Activated effector memory CD4-positive, alpha-beta T cell treated with anti-CD3 and anti-CD28 coated beads, Interleukin-2, amount 50 U/mL, for 16 hours (primary cell): ENCODE measurements at places on chromosomes 2 and 18.
A peak's percentile ranks its signal among the peaks of the same experiment; 100 is the strongest.

- DNase-seq: no peak
Observed at GRCh38 chr2:96964221-96964905, 22.0 kb downstream of the FAM178B start.

- no peak for DNase-seq
Observed at GRCh38 chr18:54260396-54261072, 8.8 kb upstream of the POLI start.

DNA sequence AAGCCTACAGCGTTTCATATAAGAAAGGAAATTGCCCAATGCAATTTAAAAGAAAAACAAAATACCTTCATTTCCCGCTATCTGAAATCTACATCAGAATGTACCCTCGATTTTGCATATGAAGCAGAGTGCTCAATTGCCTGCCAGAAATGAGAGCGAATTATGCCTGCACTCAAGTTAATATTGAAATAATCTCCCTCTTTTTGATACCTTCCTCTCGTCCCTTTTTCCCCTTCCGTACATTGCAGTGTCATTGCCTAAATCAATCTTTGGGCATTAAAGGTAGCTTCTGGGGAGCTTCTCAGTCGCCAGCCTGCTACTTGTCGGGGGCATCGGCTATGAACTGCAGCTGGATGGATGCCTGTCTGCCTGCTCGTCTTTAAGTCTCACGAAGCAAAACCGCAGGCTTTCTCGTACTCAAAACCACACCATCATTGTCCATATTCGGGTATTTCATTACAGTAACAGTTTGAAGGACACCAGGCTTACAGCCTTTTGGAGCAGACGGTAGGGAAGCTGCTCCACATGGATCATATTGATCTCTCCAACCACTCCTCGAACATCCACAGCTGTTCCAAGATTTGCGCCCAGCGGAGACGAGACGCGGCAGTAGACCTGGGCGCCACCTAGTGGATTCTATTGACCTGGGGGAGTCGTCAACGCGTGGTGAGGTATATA, 64.0 kb upstream of the HNRNPA3 start:
- DNase-seq: peak; percentile 88

DNA sequence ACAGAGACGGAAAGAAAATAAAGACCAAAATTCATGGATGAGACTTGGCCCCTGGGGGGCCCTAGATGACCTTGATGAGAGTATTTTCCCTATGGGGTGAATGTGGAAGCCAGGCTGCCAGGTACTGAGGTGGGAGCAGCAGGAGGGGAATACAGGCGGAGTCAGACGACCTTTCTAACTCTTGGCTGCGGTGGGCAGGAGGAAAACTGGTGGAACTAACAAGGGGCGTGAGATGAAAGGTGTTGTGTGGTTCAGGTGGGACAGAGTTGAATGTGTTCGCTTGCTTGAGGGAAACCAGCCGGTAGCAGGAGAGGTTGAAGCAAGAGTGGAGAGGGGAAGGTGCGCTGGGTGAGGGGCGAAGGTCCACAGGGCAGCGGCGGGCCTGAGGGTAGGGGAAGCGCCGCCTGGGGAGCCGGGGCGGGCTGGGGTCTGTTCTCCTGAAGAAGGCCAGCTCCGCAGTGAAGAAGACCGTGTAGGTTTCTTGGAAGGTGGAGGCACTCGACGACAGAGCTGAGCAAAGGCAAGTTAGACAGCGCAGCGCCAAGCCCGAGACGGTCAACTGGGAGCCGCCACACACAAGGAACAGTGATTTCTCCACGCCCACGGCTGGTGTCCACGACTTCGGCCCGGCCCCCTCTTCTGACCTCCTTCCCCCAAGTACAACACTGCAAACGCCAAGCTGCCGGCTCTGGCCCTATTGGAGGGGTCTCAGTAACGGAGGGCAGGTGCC, 61.7 kb downstream of the GNAL start:
- DNase-seq: no peak

GRCh38 chr2:545711-546650, 131.2 kb downstream of the TMEM18 start:
- no peak for DNase-seq

DNA sequence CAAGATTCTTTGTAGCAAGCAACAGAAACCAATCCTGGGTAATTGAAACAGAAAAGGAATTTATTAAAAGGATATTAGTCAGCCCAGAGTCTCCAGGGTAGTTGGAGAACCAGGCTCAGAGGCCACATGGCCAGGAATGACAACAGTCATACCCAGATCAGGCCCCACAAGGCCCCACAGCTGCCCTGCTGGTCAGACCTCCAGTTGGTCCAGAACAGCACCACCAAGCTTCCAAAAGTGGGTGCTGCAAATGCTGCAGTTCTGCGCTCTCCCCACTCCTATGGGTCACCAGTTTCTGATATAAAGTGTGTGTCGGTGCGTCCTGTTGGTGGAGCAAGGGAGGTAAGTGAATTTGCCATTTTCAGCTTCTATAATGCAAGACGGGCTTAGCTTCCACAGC, 29.9 kb downstream of the KLHL29 start:
- no peak for DNase-seq

- no peak for DNase-seq
Observed at GRCh38 chr2:43777306-43777926, 3.6 kb downstream of the DYNC2LI1 start.

DNA sequence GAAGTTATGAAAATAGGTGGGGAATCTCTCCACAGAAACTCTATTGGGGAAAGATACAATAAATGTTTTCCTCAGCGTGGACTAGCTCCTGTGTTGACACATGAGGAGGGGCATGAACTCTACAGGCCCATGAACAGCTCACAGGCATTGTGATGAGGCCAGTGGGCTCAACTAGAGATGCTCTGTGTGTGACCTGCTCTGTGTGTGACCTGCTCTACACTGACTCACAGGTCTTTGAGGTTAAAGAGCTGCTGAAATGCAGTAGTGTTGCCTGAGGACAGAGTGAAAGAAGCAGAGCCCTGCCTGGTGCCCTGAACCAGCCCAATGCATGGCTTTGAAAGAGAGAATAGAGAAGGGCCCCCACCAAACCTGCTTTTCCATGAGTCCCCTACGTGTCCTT, 117.6 kb downstream of the MCFD2 start:
- DNase-seq: no peak

DNA sequence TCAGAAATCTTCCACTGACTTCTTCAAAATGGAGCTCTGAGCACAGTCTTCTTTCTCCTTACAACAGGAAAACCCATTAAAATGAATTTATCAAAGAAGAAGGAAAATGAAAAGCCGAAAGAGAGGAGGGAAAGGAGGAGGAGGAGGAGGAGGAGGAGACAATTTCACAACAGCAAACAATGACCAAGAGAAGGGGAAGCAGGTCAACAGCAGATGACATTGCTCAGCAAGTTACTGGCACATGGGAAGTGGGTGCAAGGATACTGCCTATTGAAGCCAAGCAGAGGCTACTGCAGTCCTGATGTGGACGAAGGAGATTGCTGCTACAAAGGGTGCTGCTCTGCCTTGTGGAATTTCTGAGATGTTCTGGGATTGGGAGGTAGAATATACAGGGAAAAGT, 268.2 kb upstream of the FBXO11 start:
- DNase-seq: no peak

DNA sequence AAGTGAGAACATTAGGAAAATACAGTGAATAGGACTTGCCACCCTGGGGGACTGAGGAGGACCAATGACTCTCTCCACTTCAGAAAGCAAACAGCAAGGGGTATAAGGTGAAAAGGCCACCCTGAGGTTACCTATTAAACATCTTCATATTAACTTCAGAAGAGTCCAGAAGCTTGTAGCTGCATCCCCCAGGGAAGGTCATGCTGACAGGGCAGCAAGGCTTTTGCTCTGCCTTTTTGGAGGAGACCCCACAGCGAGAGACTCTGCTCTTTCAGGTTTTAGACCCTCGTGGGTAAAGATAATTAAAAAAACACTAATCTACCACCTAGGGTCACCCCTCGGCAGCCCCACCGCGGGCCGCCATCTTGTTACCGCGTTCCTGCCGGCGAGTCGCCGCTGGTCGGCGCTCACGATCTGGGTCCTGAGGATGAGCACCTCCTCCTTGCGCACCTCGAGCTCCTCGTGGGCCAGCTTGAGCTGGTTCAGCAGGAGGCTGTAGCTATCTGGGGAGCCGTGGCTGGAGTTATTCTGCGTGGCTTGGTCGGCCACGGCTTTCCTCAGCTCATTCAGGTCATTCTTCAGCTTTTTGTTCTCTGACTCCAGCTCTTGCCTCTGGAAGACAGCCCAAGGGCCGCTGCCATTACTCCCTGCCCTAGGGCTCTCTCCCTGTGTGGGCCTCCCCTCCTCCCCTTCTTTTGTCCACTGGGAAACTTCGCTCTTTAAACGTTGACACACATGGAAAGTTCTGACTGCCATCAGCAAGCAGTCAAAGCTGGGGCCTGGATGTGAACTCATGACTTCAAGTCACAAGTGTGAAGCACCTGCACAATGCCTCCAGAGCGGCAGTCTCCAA, 50.7 kb upstream of the ACAA2 start:
- no peak for DNase-seq

GRCh38 chr2:223865907-223866508, 28.6 kb upstream of the AP1S3 start:
- DNase-seq: no peak

GRCh38 chr18:43170586-43170985, 55.1 kb upstream of the RIT2 start:
- no peak for DNase-seq

GRCh38 chr2:178237488-178238153, 43.3 kb downstream of the OSBPL6 start:
- DNase-seq: no peak
